CD4-positive, alpha-beta T cell treated with Interleukin-4 for 1 hour (primary cell): ENCODE measurements at places on chromosomes 1 and 21.

DNA sequence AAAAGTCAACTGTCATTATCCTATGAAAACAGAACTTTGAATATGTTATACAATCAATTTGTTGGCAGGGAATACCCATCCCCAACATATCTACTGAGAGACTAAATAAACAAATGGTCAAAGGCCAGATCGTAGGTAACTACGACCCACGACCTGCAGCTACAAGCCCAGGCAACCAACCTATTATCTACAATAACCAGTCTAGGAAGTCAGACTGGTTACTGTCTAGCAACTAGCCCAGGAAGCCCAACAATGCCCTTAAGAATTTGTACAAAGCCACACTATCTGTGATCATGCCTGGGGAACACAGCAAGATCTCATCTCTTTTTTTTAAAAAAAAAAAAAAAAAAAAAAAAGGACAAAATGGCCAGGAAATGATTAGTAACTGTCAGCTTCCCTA is 58.7 kb downstream of the SMYD3 start:
- no peak for DNase-seq

GRCh38 chr21:44297525-44298290 is 2.1 kb upstream of the PFKL start:
- peak; percentile 81 for DNase-seq

DNA sequence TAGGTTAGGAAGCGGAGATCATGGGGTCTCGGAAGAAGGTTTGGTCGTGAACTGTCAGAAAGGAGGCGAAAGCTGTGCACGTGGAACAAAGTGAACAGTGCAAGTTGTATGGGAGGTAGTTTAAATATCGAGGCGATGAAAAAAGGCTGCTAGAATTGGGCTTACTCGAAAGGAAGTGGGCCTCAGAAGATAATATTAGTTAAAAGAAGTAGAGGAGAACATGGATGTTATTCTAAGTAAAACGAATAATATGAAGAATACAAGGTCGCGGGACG is 571 bp downstream of the WDR3 start:
- DNase-seq: no peak

DNA sequence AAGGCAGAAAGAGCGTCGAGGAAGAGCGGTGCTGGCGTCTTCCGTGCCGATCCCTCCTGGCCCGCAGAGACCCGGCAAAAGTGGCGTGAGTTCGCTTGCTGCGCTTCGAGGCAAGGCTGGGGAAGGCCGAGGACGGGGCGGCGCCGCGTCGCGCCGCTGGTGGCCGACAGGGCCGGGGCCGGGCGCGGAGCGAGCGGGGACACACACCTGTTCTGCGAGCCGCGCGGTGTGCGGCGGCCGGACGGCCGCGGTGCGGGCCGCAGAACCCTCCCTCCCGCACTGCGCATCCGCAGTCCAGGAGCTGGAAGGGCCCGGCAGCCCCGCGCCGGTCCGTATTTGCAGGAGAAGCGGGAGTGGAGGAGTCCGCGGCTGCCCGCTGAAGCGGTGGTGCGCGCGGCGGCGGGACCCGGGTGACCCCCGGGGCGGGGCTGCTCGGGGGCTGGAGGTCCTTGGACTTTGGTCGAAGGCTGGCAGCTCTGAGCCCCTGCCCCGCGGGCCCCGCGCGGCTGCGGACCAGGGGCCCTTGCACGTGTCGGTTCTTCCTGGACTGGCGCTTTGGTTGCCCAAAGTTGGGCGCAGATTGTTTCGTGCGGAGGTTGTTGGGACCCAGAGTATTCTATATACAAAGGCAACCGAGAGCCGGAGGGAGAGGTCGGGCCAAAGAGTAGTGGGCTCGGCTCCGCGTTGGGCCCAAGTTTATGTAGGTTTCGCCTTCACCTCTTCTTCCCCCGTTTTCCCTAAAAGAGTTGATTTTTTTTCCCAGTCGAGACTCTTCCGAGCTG is 2.6 kb downstream of the RNF220 start:
- DNase-seq: no peak

- no peak for DNase-seq
These were observed 3.2 kb downstream of the LYPD8 start for GRCh38 chr1:248752161-248753028.

- no peak for DNase-seq
These were observed 5.2 kb downstream of the ECE1 start for GRCh38 chr1:21285055-21285372.
